Esophagus squamous epithelium (tissue), 5 donors: ENCODE measurements at places on chromosomes 12 and 14.

DNA sequence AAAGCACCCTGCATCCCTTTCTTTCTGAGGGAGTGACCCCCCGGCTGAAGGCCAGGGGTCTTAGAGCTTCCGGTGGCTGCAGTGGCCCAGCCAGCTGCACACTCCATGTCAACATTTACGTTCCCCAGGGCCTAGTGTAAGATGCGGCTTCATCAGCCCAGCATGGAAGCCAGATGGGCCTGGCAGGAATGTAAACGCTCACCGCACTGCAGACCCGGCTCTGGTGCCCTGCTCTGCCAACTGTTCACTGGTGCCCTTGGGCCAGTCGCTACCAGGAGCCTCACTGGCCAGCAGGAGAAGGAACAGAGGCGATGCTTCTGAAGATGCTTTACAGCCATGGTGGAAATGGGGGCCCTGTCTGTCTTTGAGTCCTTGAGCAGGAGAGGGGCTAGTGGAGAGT is 8.6 kb upstream of the TMEM119 start:
- no peak for DNase-seq

GRCh38 chr12:95215949-95216348 is 1.3 kb downstream of the FGD6 start:
- DNase-seq = no peak

DNA sequence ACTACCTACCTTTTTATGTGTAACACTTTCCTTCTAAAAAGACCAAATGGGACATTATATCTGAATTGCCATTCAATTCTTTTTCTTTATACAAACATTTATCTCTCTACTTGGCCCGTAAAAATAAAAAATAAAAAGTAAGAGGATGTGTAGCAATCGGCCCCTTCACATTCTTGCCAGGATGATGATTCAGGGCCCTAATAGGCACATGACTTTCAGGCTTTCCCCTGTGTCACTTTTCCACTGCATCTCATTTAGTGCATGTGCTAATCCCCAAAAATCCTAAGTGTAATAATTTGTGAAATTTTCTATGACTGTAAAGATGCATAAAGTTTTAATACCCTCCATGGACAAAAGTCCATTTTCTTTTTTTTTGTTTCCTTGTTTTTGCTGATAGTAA is 23.0 kb upstream of the ATP2B1 start:
- DNase-seq = no peak

- no peak for DNase-seq
Observed at GRCh38 chr12:94663071-94663470, 12.7 kb upstream of the TMCC3 start.
